ENCODE measurements at places on chromosomes 16 and 17.

GRCh38 chr16:57383276-57384247 is 11.3 kb downstream of the CX3CL1 start:
- no peak for DNase-seq

DNA sequence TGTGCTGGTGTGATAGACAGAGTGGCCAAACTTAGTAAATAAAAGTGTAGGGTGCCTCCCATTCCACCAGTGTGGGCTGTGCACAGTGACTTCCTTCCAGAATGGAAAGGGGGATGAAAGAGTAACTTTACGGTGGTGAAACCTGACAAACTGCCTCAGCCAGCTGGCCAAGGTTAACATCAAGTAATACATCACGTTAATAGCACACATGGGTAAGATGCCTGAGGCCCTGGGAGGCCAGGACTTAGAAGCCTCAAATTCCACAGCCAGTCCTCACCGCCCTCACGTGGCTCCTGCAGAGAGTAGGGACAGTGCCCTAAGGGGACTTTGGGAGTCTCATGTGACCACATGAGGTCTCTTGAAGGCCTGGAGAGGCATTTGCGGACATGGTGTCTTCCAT is 14.1 kb downstream of the RMI2 start:
- DNase-seq, result no peak

GRCh38 chr17:72705905-72706395 is 386.5 kb downstream of the SLC39A11 start:
- DNase-seq, result no peak

DNA sequence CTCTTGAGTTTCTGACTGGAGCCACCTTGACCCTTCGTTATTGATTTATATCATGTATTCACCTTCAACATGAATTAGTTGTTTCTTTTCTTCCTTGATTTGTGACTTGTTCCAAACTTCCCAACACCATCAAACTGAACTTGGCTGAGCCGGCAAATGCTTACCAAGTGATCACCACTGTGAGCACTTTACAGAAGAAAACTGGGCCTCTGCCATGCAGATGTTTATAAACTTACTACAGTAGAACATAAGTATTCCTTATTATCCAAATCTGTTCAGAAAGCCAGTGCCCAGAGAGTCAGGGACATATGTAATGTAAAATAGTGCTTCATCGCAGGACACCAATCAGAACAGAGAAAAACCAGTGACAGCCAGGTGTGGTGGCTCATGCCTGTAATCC is 19.9 kb downstream of the CMTM4 start:
- DNase-seq, result no peak

DNA sequence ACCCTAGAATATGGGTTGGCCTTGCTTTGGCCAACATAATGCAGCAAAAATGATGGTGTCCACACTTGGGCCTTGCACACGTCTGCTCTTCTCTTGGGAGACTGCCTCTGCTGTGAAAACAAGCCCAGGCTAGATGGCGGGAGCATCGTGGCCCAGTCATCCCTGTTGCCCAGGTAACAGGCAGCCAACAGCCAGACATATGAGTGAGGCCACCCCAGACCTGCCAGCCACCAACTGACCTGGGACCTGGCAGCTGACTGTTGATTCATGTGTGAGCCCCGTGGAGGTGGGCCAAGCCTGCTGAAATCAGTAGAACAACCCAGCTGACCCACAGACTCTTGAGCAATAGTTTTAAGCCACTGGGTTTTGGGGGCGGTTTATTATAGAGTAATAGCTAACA is 39.4 kb upstream of the CDH3 start:
- no peak for DNase-seq

DNA sequence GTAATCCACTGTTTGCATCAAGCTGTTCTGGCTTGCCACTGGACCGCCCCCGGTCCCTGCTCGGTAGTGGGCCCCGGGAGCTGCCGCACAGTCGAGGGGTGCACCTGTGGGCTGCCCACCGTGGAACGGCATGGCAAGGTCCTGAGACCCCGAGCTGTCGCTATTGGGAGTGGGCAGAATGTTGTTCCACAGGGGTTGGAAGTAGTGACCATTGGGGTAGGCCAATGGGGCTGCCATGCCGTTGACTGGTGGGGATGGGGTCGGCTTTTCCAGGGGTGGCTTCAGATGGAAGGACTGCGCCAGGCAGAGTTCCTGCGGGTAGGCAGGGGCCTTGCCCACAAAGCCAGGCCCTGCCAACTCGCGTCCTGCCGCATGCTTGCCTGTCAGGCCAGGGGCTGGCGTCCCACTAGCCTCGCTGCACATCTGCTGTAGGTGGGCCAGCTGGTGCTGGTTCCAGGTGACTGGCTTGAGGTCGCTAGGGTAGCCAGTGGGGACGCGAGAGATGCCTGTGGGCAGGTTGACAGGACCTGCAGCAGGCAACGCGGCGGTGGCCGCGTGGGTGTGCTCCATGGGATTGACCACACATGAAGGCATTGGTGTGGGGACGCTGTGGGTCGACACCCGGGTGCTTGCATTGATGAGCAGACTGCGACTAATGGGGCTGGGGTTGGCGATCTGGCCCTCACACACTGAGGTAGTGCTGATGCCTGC is 14.8 kb downstream of the TRAF4 start:
- DNase-seq, result no peak

Data from sciatic nerve (tissue), 2 donors.